ENCODE measurements at places on chromosomes 12 and 14.

- no peak for DNase-seq
Measured at GRCh38 chr14:30354439-30354838, 204.5 kb upstream of the G2E3 start.

DNA sequence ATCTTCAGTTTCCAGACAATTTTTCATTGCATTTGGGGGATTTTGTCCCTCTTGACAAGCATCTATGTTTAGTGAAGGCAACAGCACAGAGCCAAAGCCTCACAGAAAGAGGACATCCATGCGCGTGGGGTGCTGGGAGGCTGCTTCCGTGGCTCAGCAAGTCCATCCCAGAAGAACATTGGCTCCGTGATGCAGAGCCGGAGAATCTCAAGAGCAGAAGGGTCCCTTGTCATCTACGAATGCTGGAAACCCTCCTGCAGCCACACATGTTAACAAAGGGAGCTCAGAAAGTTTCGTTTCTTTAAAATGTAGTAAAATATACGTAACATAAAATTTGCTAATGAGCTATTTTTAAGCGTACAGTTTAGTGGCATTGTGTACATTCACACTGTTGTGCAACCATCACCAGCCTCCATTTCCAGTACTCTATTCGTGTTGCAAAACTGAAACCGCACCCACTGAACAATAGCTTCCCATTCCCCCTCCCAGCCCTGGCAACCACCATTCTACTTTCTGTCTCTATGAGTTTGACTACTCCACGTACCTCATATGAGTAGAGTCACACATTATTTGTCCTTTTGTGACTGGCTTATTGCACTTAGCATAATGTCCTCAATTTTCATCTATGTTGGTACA, 185.9 kb downstream of the TTC7B start:
- DNase-seq, result no peak

GRCh38 chr12:106220536-106220935, 27.3 kb downstream of the CKAP4 start:
- no peak for DNase-seq

- DNase-seq, result no peak
Measured at GRCh38 chr12:51773145-51773869, 75.2 kb downstream of the FIGNL2 start.

- no peak for DNase-seq
Measured at GRCh38 chr14:79093531-79093930, 923.4 kb downstream of the NRXN3 start.

Data from Right ventricle myocardium superior (tissue), 1 donor.